ENCODE measurements at places on chromosomes 13 and 19. TPM values are rescaled to one million over a fixed set of nuclear protein-coding genes. Genes with fewer than 3 reads are reported as not detected.

IGFL3 gene
- not detected for polyA plus RNA-seq

CALR3 gene
- not detected for polyA plus RNA-seq

CADM4 gene
- polyA plus RNA-seq, result 8.1 TPM

DNA sequence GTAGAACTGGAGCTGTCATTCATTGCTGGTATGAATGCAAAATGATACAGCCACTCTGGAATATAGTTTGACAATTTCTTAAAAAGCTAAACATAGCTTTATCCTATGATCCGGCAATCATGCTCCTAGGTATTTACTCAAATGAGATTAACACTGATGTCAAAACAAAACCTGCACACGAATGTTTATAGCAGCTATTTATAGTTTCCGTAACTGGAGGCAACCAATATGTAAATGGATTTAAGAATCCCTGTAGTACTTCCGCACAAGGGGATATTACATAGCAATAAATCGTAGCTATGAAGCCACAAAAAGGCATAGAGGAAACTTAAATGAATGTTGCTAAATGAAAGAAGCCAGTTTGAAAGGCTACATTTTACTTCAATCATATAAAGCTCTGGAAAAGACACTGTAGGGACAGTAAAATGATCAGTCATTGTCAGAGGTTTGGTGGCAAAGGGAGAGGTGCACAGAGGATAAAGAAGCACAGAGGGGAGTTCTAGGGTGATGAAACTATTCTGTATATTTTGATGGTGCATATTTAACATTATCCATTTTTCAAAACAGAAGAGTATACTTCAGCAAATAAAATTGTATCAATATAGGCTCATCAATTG, 1893.0 kb upstream of the PCDH20 start:
- DNase-seq, result no peak

DNA sequence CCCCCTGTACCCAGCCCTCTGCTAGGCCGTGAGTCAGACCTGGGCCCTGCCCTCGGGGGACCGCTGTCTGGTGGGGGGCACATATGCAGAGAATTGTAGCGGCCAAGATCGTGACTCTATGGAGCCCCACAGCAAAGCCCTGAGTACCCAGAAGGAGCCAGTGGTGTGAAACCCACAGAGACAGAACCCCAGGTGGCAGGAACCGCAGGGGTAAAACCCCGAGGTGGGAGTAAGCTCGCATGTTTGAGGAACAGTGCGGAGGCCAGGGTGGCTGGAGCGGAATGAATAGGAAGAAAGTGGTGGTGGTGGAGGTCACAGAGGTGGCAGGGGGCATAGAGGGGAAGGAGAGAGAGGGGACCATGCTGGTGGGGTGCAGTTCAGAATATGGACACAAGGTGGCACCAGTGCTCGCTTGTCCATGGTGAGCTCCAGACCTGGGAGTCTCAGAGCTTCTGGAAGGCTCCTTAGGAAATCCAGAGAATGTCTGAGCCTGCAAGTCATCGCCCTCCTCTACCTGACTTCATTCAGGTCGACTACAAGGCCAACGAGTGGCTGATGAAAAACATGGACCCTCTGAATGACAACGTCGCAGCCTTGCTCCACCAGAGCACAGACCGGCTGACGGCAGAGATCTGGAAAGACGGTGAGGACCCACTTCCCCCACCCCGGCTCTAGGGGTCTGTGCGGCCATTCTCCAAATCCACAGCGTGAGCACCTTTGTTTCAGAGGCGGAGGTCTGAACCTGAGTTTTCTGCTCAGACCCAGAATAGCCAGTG, 48.9 kb downstream of the MYH14 start:
- DNase-seq, result no peak

DNA sequence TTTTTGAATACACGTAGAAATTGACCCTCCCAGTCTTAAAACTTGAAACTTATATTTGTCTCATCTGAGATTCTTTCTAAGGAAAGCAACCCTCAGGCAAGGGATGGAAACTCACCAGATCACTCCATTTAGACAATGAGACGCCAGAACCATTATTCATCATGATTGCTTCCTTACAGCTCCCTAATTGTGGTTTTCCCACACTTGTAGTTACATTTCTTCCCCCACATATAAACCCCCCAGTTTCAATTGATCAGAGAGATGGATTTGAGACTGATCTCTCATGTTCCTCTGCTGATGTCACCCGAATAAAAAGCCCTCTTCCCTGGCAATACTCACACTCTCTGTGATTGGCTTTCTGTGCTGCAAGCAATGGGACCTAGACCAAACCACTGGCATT, 197.9 kb upstream of the STARD13 start:
- DNase-seq, result no peak
